Brain pericyte (primary cell): ENCODE measurements at places on chromosomes 5 and 9.

DNA sequence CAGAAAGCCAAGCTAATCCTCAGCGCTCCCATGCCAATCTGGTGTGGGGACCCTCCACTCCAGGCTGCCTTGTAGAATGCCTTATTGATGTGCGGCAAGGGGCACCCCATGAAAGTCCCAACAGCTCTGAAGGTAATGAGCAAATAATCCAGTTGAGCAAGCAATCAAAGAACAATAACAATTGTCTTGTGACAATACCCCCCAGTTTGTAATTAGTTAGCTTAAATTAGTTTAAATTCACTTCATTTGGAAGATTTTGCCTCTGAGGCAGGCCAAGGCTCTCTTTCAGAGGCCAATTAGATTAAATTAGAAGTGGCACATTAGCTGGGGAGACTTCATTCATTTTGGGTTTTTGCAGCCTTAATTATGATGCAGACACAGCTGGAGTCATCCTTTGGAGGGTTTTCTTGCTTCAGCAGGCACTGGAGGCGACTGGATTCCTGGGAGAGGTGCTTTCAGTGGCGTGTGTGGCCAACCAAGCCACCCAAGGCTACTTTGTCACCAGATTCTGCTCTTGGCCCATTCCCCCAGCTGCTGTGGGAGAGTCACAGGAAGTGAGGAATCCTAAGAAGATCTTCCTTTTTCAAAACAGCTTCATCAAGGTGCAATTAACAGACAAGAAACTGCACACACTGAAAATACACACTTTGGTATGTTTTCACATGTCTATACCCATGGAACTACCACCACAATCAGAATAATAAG is 17.9 kb upstream of the FBP1 start:
- no peak for DNase-seq

DNA sequence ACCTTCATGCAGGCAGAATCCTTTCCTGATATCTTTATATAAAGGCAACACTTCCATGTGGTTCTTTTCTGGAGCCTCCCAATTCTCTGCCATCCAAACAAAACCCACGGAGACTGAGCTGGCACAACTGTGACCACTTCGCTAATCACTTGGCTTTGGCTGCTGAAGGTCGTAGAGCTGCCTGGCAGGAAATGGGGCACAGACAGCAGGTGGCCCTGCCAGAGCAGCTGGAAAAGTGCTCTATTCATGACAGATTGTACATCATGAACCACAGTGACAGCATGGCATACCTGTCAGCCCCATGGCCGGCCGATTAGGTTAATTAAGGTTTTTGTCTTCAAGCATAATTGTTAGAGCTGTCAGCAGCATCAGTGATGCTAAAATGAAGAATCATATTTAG is 141.9 kb upstream of the ANKRD55 start:
- no peak for DNase-seq

GRCh38 chr5:167247816-167248215 is 1043.6 kb upstream of the WWC1 start:
- DNase-seq, result no peak

- DNase-seq, result no peak
These were observed 12.0 kb downstream of the NDST1 start for GRCh38 chr5:150519978-150520377.

- DNase-seq, result no peak
These were observed 37.5 kb downstream of the SPOCK1 start for GRCh38 chr5:137461391-137462264.
